HL-60 (cell line): ENCODE measurements at places on chromosomes 2 and 18.

- DNase-seq = no peak
These were observed 10.4 kb upstream of the RAPGEF4 start for GRCh38 chr2:172725284-172725683.

DNA sequence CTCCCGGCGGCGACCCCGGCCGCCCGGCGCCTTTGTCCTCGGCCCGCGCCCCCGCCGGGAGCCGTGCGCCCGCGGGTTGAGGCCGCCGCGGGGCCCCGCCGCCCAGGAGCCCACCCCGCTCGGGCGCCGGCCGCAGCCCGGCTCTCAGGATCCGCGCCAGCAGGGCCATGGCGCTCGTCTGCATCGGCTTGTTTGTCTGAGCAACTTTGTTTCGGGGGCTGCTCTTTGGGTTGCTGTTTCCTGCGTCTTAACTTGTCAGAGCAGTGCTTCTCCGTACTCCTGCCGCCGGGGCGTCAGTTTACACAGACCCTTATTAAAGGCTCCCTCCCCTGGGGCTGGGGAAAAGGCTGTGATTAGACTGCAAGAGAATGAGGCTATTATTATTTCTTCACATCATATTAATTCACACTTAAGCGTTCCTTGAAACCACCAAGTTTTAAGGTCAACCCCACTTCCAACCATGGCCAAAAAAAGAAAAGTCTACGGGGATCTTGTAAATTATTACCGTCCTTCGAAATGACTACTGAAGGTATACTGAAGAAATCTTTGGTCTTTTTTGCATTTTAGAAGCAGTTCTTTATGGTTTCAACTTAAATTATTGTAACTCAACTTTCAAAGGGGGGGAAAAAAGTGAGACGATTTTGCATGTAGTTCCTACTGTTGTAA is at the start of gene CYP27C1:
TSS of gene CYP27C1 (minus strand) at position 198 of the 666 bp plus-strand sequence. CDS start at position 169, 29 bp downstream.
- no peak for DNase-seq

- DNase-seq = no peak
These were observed 5.6 kb downstream of the DSC1 start for GRCh38 chr18:31156821-31157763.

DNA sequence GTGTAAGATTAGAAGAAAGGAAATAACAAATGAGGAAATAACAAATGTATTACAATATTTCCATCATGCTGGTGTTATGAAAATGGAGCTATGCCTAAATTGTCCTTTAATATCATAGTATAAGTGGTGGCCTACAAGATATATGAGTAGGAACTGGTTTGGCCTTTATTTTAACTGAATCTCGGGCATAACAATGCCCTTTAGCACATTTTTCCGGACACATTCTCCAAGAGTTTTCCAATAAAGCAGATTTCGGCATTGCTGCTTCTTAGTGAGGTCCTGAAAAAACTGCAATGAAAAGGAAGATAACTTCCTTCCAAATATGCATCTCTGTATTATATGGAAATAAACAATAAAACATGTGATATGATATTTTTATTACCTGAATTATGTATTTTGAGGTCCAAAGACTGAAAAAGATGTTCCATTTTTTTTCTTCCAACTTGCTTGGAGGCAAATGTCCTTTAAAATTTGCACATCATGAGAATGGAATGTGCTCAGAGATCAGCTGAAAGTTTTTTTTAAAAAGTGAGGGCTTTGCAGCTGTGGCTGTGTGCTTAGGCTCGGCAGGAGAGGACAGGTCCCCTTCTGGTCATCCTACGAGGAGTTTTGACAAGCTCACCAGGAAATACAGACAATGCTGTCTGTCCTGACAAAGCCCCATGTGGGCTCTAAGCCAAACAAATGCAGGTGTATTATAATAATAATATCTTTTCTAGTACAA is 132.3 kb upstream of the RND3 start:
- DNase-seq = no peak

GRCh38 chr2:143128681-143129580 is at the start of gene ARHGAP15:
Gene ARHGAP15 (plus strand): TSS chr2:143129419.
- peak; percentile 89 for DNase-seq

- no peak for DNase-seq
These were observed 22.6 kb downstream of the DHRS9 start for GRCh38 chr2:169091761-169092519.

DNA sequence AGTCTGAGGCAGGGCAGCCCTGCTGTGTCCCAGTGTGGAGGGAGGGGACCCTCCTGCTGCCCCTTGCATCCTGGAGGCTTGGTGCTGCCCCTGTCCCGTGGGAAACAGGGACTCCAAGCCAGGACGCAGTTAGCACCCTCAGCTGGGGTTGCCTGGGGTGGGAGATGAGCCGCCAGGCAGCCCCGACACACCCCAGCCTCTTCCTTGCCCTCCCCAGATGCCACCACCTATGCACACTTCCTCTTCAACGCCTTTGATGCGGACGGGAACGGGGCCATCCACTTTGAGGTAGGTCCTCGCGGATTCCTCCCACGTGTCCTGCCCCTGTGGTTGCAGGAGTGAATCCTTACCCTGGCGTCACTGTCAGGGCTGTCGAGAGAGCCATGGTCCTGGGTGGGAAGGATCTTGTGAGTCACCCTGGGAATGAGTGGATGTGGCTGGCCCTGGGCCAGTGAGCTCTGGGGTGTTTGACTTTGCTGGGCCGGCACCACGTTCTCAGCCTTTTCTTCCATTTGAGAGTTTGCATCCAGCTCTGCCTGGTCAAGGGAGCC is 27.5 kb upstream of the FAHD2A start:
- no peak for DNase-seq

DNA sequence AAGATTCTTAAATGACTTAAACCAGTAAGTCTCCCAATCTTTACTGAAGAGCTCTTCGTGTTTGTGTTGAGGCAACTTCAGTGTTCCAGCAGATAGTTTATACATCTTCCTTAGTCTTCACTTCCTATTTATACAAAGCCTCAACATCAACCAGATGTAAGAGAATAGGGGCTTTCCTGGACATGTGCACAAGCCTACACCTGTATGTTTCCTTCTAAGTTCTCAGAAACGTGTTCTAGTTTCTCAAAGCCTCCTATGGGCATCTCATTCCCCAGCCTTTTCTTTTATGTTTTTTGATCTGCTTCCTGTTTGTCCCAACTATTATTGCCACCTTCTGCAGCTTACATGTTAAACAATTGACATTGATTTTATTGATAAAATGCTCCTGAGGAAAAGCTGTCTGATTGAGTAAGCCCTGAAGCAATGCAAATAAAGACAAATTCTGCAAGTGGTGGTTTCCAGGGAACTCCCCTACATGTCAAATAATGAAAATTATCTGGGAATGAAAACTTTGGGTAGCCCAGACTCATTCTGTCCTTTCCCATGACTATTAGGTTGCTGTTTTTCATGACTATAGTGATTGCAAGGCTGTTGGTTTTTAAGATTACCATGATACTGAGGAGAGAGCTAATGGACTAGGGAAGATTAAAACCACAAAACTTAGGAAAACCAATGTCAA is 663.3 kb upstream of the ACVR2A start:
- no peak for DNase-seq

DNA sequence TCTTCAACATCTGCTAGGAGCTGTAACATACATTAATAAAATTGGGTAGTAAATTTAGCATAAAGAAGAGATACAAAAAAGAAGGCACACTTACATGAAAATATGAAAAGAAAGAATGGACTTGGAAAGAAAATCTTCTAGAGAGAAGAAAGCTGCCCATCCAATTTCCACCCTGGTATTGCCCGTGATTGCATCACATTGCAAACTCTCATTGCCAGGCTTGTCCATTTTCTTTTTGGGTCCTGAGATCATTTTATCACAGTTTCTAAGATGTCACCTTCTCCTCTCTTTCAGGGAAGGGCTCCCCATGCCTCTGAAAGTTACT is 321.5 kb downstream of the RND3 start:
- no peak for DNase-seq

- no peak for DNase-seq
These were observed 327.6 kb downstream of the NCKAP5 start for GRCh38 chr2:133240491-133241223.

DNA sequence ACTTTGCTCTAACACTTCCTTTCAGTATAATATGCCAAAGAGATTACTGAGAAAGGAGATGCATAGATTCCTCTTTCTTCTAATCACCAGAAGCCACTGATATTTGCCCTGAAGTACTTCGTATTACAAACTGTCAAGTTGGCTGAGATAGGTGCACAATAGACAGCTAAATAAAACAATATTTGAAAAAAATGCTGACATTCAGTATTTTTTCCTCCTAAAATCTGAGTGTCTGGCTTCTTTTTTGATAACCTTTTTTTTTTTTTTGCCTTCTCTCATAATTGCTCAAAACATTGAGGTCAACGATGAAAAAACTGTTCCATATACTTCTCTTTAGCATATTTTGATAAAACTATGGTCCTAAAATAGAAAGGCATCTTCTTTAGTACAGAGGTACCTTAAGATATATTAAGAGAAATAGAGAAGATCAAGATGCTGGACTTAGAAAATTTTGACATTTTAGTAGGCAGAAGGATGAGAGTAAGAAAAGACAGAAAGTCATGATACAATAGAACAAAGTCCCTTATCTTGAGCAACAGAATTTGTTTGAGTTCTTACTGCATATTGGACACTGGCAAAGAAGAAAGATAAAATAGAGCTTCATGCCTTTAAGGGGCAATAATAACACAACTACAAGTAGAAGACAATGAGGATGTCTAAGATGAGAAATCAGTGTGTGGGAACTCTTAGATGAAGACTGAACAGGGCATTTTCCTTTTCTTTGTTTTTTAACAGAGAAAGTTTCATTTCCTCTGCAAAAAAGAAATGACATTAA is 220.7 kb downstream of the PTH2R start:
- DNase-seq = no peak

- no peak for DNase-seq
These were observed 47.6 kb downstream of the LIPG start for GRCh38 chr18:49609256-49610021.

DNA sequence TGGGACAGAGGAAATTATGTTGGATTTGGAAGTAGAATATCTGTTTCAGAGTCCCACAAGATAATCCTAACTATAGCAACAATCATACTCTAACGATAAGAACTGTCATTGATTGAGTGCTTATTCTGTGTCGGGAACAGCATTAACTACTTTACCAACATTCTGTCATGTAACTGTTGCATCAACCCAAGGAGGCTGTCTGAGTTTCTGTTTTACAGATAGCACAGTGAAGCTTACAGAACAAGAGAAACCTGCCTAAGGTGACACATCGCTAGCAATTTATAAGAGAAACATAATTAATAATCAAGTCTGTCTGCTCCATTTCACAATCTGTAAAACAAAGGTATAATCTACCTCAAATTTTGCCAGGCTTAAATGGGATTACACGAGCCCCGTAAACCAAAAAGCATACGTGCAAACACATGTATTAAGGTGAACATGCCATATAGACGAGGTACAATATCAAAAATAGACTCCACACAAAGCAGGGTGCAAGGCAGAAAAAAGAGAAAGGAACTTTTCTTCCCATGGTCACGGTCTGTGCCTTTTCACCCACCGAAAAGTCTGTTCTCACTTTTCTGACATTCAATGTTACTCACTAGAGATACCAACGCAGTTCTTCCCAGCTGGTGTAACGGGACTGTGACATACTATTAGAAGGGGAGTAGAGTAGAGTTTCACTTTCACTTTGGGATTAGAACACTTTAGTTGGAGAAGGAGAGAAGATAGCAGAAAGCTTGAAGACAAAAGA is 37.2 kb upstream of the SLC8A1 start:
- no peak for DNase-seq

- peak; percentile 10 for DNase-seq
These were observed at the start of gene CACNB4 for GRCh38 chr2:152098496-152099366. Gene CACNB4 (minus strand): TSS chr2:152099044.

DNA sequence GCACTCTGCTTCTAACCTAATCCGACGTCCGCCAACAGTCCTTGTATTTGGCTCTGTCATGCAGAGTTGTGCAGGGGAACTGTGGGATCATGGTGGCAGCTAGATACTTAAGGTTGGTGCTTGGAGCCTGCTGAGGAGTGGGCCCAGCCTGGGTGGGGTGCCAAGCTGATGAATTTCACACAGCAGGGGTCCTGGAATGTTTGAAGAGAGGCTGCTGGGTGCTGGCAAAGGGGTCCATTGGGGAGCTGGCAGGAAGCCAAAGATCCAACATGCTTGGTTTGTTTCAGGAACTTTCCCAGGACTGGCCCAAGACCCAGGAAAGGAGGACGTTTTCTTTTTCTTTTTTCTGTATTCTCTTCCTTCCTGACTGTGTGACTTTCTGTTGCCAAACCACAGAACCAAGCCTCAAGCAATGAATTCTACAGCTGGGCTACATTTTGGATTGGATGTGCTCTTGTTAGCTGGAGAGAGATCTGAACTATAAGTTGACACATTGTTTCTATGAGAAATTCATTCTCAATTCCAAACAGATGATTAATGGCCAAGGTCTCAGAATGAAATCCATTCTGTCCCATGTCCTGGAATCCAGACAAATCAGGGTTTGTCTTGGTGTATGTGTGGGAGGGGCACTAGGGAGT is 49.9 kb downstream of the DHRS9 start:
- no peak for DNase-seq

- no peak for DNase-seq
These were observed 222.9 kb downstream of the SNTG2 start for GRCh38 chr2:1173528-1173927.
